PC-9 (cell line): ENCODE measurements at places on chromosomes 4 and X. TPM values are rescaled to one million over a fixed set of nuclear protein-coding genes. Genes with fewer than 3 reads are reported as not detected.

DNA sequence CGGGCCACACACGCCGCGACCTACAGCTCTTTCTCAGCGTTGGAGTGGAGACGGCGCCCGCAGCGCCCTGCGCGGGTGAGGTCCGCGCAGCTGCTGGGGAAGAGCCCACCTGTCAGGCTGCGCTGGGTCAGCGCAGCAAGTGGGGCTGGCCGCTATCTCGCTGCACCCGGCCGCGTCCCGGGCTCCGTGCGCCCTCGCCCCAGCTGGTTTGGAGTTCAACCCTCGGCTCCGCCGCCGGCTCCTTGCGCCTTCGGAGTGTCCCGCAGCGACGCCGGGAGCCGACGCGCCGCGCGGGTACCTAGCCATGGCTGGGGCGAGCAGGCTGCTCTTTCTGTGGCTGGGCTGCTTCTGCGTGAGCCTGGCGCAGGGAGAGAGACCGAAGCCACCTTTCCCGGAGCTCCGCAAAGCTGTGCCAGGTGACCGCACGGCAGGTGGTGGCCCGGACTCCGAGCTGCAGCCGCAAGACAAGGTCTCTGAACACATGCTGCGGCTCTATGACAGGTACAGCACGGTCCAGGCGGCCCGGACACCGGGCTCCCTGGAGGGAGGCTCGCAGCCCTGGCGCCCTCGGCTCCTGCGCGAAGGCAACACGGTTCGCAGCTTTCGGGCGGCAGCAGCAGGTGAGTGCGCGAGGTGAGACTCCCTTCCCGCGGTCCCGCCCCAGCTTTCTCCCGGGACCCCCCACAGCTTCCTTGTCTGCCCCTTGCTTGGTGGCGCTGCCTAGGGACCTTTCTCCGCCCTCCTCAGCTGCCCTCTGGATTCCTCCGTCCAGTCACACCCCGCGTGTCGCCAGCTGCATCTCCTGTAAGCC, 678 bp downstream of the BMP3 start:
- H3K4me3 ChIP-seq: peak overlapping the region; percentile 63
- DNase-seq: no peak
- no peak overlapping the region for H3K27ac ChIP-seq
- no peaks in the 10 kb centered on the region for H3K27me3 ChIP-seq
- no peaks in the 10 kb centered on the region for H3K36me3 ChIP-seq
- 0 out of 2 replicates have a peak, but pooled peaks cover 6% of the 10 kb centered on the region for H3K4me1 ChIP-seq

DNA sequence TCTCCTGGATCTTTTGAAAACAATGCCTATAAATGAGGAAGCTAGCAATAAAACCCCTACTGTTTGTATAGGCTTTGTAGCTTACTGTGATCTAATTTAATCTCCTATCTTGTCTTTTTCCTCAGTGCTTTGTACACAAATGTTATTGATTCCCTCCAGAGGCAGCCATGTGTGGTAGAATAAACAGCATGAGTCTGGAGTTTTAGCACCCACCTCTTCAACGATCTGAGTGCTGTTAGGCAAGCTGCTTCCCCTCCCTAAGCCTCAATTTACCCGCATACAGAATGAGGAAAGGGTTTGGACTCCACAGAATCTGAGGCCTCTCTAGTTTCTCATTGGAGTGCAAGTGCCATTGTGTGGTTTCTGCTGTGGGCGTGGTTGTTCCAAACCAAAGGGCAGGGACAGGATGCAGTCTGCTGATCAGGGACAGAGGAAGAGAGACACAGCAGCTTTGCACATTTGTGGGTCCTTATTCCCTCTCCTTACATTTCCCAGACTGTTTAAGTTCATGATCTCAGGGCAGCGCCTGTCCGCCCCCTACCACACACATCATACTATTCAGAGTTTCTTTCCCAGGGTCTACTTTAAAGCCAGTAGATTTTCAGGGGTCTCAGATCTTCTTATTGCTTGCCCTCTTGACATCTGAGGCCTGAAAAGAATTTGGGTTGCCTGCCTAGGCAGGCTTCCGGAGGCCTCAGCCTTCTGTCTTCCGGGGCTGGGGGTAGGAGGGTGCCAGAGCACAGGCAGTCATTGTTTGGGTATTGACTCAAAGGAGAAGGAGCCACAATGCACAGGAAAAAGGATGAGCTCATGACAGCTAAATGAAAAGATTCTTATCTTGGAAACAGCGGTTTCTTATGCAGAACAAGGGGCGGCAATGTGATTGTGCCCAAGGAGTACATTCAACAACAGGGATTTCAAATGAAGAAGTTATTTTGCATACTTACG, 114.9 kb upstream of the TEX13D start:
- no peak overlapping the region for H3K4me3 ChIP-seq
- no peaks in the 10 kb centered on the region for H3K36me3 ChIP-seq
- H3K4me1 ChIP-seq: no peaks in the 10 kb centered on the region
- DNase-seq: no peak
- no peak overlapping the region for H3K27ac ChIP-seq

GRCh38 chr4:17463606-17464005, 48.3 kb downstream of the QDPR start:
- H3K27ac ChIP-seq: no peak overlapping the region
- no peak overlapping the region for H3K4me3 ChIP-seq
- no peaks in the 10 kb centered on the region for H3K36me3 ChIP-seq
- DNase-seq: no peak
- H3K27me3 ChIP-seq: no peaks in the 10 kb centered on the region
- H3K4me1 ChIP-seq: no peaks in the 10 kb centered on the region

DNA sequence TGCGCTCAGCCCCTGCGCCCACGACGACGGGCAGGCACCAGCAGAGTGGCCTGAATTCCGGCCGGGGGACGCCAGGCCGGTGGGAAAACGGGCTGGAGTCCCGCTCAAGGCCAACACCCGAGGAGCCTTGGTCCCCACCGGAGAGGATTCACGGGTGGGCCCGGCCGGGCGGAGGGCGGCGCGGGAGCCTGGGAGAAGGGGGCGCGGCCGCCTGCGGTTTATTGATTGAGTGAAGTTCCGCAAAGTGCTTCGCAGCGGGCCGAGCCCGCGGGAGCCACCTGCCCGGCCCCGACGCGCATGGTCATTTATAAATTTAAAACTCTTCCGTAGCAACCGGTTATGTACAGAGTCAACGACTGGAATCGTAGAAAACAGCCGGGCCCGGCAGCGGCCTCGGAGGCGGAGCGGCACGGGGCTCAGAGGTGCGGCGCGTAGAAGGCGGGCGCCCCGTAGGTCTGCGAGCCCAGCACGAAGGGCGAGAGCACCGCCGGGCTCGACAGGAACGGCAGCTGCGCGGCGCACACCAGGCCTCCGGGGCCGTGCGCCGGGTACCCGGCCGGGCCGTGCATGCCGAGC, 3.6 kb downstream of the NKX1-1 start:
- H3K36me3 ChIP-seq: no peaks in the 10 kb centered on the region
- H3K27me3 ChIP-seq: peaks cover 35% of the 10 kb centered on the region
- no peak for DNase-seq
- H3K27ac ChIP-seq: no peak overlapping the region
- H3K4me1 ChIP-seq: no peaks in the 10 kb centered on the region
- H3K4me3 ChIP-seq: no peak overlapping the region

- no peak overlapping the region for H3K4me3 ChIP-seq
- DNase-seq: no peak
- H3K27ac ChIP-seq: no peak overlapping the region
- no peaks in the 10 kb centered on the region for H3K4me1 ChIP-seq
- H3K27me3 ChIP-seq: no peaks in the 10 kb centered on the region
- peaks cover 6% of the 10 kb centered on the region; the same call in 1 of the 2 replicates for H3K36me3 ChIP-seq
These were observed 46.8 kb downstream of the WDR44 start for GRCh38 chrX:118392716-118393115.

Gene TBC1D9
- total RNA-seq: 17.0 and 17.6 TPM in 2 replicates

Gene RIPPLY1
- not detected in 2 replicates for total RNA-seq

Gene PARM1
- 0.44 and 0.70 TPM in 2 replicates for total RNA-seq
